ENCODE measurements at places on chromosomes 13 and 19.
A peak's percentile ranks its signal among the peaks of the same experiment; 100 is the strongest.

DNA sequence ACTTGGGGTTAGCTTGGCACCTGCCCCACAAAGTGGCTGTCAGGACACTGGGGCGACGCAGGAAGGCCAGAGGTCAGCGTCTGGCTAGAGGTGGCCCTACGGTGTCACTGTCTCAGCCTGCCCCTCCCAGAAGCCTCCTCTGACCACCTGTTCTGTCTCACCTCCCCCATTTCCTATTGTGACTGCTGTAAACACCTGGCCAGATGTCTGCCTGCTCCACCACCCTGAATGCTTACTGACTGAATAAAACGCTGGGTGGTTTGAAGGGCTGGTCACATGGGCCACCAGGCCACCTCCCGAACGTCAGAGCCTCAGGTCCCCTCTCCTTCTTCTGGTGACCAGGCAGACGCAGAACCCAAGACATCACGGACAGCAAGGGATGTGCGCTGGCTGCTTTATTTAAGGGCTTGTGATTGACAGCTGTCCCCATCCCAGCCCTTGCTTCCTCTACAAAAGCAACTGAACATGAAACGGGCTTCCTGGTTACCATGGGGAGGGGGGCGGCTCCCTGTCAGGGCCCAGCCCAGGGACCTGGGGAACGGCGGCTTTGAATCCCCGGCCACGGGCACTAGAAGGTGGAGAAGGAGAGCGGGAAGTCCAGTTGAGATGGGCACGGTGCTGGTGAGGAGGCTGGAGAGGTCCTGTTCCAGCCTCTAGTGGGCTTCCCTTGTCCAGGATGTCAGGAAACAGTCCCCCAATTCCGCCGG lies 6.2 kb downstream of the ELOF1 start:
- DNase-seq = no peak

- DNase-seq = no peak
Observed at GRCh38 chr19:49442354-49442753, 1.0 kb upstream of the SLC17A7 start.

DNA sequence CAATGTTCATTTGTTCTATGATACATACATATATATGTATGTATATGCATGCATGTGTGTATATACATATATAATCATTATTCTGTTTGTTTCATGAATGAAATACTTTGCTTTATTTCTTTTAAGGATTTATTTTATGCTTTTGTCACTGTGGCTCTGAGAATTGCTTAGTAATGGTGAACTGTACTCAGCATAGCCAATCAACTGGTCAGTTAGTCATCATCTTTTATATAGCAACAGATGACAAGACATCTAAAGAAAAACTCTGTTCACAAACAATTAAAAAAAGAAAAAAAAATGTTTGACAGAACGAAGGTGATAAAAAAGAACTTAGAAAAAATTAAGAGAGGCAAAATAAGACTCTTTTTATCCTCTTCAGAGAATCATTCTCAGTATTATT lies 1440.3 kb downstream of the PCDH9 start:
- DNase-seq = no peak

DNA sequence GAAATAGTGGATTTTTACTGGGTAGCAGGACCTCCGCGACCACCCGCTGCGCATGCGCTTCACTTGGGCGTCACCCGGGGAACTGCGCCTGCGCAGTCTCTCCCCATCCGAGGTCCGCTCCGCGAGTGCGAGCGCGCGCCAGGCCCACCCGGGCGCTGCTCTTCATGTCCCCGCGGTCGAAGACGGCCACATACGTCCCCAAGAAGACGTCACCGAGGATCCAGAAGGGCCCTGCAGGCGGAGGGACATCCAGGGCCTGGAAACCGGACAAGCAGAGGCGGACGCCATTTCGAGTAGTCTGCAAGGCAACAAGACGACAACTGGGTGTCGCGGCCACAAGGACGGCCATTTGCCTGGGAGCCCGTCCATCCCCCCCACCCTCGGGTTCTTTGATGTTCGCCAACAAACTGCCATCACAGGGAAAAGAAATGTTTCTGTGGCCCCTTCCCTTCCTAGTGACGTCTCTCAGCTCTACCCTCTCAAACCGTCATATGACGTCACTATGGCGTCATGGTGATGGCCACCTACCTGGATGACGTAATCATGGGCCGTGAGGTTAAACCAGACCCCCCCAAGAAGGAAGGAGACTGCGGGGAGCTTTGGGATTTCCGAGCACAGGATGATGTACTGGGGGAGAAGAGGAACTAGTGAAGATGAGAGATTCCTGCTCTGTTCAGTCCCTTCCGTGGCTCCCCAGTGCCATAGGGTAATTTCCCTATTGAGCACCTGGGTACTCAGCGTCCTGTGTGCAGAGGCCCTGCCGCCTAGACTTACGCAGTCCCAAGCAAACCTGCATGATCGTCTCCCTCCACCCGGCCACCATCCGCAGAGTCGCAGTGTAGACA lies 6.7 kb downstream of the NAPSA start:
- DNase-seq = peak; percentile 54

- DNase-seq = no peak
Observed at GRCh38 chr19:38209671-38210457, 14.2 kb downstream of the DPF1 start.

All from stimulated activated CD8-positive, alpha-beta memory T cell treated with anti-CD3 and anti-CD28 coated beads, Interleukin-7, amount 100 ng/mL, for 1 hour (primary cell).